ENCODE measurements at places on chromosomes 2 and 18.

DNA sequence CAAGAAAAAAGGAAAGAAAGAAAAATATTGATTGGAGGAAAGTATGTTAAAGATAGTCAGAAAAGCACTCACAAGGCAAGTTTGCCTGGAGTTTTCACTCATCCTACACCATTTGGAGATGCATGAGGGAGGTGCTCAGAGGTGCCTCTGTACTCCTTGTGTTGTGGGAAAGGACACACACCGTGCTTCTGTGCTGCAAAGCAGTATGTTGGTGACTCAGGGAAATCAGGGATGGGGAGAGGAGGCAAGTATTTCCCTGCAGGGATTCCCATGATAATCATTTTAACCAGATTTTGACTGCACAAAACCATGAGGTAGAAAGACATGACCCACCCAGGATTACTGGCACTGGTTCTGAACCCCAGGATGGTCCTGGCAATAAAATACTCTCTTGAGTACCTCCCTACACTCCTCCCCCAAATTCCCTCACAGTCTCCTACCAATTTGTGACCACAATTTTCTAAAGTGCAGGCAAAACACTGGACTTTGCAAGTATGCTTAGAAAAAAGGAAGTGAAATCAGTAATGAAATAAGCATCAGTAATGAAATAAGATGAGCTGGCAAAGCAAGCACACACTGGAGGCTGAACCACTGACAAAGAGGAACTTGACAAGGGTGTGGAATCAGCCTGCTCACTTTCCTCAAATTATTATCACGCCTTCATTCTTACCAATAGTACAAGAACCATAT is 155.5 kb upstream of the ACVR2A start:
- DNase-seq, result no peak

- no peak for DNase-seq
Measured at GRCh38 chr2:68974946-68975665, 670 bp downstream of the GKN1 start.

GRCh38 chr18:62396967-62397366 is 71.9 kb downstream of the TNFRSF11A start:
- DNase-seq, result no peak

GRCh38 chr18:46591783-46592391 is 65.1 kb downstream of the LOXHD1 start:
- DNase-seq, result no peak

- DNase-seq, result no peak
Measured at GRCh38 chr18:69538849-69539248, 138.2 kb downstream of the DOK6 start.

Measured in stimulated activated CD8-positive, alpha-beta memory T cell treated with anti-CD3 and anti-CD28 coated beads, Interleukin-7, amount 100 ng/mL, for 1 hour (primary cell).